ENCODE measurements at places on chromosomes 2 and 18.

DNA sequence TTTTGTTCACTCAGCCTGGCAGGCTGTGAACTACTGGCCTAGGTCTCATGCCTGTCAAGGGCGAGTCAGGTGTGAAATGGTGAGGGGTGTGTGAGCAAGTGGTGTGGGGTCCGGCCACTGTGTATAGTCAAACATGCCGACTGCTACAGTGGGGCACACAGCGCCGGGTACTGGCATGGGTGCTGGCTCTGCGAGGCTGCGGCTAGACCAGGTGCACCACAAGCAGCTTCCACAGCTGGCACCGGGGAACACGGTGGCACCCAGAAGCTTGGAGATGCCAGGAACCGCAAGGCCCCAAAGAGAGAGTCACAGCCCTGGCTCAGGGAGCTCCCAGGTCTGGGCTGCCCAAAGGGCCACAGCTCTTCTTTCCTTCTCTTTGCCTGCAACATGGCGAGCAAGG lies 49.7 kb downstream of the CCDC68 start:
- DNase-seq: no peak

DNA sequence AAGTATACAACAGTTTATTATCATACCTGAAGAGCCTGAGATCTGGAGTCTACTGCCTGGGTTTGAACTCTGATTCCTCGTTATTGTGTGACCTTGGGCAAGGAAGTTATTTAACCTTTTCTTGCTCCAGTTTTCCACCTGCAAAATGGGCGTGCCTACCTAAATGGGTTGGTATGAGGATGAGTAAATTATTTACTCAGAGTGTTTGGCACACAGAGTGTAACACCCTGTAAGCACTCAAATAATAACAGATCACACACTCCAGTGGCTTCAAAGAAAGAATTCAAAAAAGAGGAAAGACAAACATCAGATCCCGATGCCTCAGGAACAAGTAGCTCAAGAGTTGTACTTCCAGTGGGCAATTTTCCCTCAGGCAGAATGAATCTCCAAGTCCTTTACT lies 2.4 kb downstream of the SRD5A2 start:
- DNase-seq: no peak

DNA sequence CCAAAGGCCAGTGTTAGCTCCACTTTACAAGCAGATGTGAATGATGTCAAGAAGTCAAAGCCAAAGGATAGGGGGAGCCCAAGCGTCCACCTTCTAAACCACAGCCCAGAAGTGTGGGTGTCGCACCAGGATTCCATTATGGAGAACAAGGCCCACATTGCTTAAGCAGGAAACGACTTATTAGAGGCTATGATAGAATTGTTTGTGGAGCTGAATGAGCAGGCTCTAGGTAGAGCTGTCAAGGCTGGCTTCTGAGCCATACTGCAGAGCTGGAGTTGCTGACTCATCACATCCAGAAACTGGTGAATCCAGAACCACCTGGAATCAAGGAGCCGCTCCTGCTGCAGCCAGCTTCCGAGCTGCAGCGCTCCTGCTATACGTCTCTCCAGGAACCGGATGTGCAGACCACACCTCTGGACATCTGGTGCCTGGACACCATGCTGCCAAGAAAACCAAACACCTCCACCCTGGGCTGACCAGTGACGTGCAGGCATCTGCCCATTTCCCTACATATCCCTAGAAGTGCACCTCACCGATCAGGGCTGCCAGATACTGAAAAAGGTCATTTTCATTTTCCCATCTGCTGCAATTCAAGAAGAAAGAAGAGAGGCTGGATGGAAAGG lies 6.2 kb upstream of the TWIST2 start:
- no peak for DNase-seq

DNA sequence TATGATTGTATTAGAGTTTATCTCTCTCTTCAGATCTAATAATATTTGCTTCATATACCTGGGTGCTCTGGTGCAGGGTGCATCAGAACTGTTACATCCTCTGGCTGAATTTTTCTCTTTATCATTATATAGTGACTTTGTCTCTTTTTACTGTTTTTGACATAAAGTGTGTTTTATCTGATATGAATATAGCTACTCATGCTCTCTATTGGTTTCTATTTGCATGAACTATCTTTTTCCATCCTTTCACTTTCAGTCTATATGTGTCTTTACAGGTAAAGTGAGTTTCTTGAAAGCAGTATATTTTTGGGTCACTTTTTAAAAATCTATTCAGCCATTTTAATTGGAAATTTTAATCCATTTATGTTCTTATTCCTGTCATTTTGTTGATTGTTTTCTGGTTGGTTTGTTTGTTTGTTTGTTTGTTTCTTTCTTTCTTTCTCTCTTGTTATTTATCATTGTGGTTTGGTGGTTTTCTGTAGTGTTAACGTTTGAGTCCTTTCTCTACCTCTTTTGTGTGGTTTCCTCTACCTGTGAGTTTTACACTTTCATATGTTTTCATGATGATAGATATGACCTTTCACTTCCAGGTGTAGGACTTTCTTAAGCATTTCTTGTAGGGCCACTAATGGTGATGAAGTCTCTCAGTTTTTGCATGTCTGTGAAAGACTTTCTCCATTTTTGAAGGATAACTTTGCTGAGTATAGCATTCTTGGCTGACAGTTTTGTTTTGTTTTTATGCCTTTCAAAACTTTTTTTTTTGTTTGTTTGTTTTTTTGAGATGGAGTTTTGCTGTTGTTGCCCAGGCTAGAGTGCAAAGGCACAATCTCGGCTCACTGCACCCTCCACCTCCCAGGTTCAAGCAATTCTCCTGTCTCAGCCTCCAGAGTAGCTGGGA lies 54.9 kb downstream of the CCNT2 start:
- peak; percentile 59 for DNase-seq

GRCh38 chr2:179584760-179585159 lies 276.7 kb downstream of the ZNF385B start:
- DNase-seq: no peak

GRCh38 chr18:24219561-24220317 lies 80.9 kb downstream of the CABYR start:
- DNase-seq: no peak

- no peak for DNase-seq
Measured at GRCh38 chr2:191296083-191297006, 51.1 kb downstream of the MYO1B start.

GRCh38 chr2:218368621-218369153 lies 12.0 kb downstream of the CATIP start:
- no peak for DNase-seq

GRCh38 chr2:117888897-117889296 lies 74.4 kb downstream of the DDX18 start:
- DNase-seq: peak; percentile 71

GRCh38 chr2:54859997-54860701 lies 136.7 kb downstream of the EML6 start:
- DNase-seq: no peak

DNA sequence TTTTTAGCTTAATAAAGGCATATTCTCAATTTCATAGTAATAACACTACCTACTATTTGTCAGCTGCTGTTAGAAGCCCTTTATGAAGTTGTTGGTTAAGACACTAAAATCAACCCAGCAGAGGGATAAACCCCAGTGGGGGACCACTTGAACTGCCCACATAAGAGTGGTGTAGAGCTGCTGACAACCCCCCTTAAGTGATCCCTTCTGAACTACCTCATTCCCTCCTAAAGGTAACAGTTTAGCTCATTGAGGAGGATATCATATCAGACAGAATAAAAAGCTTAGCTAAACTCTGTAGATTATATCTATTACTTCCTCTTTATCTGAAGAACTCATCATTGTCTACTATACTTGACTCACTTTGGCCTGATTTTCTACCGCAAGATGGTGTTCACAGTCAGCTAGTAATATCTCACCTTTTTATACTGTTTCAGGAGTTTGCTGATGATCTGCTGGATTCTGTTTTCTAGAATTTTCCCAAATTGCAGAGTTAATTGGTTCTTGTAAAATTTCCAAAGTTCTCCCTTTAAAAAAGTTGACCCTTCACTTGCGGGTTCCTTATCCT lies 16.2 kb downstream of the GALM start:
- DNase-seq: peak; percentile 32

DNA sequence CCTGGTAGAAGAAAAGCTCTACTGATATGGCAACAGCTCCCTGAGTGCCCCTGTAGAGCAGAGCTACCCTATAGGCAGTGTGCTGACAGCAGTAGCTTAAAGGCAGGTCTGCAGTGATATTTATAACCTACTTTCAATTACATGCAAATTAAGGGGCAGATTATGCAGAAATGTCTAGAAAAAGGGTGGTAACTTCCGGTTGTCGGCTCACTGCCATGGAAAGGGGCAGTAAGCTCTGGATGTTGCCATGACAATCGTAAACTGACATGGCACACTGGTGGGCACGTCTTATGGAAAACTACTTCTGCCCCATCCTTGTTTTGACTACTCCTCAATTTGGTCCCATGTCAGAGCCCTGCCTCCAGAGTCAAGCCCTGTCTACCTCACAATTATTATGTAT lies 2.9 kb upstream of the TYMS start:
- no peak for DNase-seq

DNA sequence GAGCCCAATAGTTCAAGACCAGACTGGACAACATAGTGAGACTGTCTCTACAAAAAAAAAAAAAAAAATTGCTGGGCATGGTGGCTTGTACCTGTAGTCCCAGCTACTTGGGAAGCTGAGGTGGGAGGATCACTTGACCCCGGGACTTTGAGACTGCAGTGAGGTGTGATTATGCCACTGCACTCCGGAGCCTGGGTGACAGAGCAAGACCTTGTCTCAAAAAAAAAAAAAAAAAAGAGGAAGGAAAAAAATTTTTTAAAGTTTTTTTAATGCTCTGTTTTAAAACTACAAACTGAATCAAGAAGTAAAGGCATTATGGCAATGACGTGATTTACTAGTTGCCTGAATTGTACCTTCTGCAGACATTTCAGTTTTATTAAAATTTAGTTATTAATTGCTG lies 54.5 kb upstream of the ZDBF2 start:
- no peak for DNase-seq

- DNase-seq: peak; percentile 37
Measured at GRCh38 chr2:177289824-177290628, 25.5 kb upstream of the NFE2L2 start.

- no peak for DNase-seq
Measured at GRCh38 chr2:235979753-235980435, 188.3 kb downstream of the GBX2 start.

DNA sequence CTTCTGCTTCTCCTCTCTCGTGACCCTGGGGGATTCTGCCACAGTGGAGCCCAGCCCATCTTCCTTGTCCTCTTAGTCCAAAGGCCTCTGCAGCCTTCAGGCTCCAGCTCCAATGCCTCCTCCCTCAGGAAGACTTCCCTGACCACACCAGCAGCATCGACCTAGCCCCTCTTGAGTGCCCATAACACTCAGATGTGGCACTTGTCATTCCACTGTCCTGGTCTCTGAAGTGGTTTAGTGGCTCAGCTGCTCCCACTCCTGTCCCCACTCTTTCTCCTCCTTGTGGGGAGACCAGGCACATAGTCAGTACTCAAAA lies 97.5 kb downstream of the STPG4 start:
- no peak for DNase-seq

GRCh38 chr2:205959521-205959920 lies 126.5 kb downstream of the INO80D start:
- DNase-seq: no peak

DNA sequence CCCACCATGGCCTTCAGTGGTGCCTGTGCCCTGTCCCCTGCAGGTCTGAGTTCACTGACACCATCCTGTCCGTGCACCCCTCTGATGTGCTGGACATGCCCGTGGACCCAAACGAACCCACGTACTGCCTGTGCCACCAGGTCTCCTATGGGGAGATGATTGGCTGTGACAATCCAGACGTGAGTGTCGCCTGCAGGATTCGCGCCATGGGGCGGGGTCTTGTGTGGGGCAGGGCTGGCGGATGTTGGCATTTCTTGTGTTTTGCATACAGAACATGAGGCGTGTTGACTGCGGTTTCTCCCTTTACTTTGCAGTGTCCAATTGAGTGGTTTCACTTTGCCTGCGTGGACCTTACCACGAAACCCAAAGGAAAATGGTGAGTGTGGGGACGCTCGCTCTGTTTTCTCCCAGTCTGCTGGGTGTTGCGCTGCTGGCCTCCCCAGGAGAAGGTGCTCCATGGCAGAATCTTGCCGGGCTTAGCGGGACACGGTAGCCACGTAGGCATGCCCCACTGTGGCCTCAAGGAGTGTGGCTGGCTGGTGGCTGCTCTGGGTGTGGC lies 11.5 kb upstream of the D2HGDH start:
- DNase-seq: no peak

- DNase-seq: no peak
Measured at GRCh38 chr2:210833403-210833802, 277.0 kb downstream of the CPS1 start.

- no peak for DNase-seq
Measured at GRCh38 chr2:63819765-63820717, 21.7 kb upstream of the UGP2 start.

DNA sequence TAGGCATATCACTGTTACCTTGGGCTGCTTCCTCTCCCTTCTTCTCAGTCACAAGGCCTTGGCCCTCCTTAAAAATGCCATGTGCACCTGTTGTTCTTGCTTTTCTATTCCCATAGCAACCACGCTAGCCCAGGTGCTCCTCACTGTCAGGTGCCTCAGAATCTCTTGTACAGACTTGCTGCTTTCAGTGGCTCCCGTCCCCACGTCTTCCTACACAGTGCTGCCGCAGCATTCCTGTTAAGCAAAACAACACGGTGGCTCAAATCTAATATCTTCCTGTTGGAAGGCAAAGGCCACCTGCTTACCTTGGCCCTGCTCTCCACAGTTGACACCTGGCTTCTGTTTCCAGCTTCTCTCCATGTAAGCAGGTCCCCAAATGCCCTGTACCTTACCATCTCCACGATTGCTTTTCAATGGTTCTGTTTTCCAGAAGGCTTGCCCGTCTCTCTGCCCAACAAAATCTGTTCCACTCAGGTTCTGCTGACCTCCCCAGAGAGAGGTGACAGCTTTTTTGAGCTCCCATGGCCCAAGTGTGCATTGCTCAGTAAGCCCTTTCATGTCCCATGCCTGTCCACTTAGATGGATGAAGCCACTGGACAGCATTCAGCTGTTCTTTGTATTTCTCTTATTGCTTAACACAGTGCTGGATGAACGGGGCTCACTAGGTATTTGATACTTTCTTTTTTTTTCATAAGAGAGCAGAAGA lies 240.4 kb downstream of the PRKCE start:
- peak; percentile 96 for DNase-seq

GRCh38 chr2:215002500-215002899 lies 135.9 kb downstream of the ABCA12 start:
- peak; percentile 18 for DNase-seq

All from MM.1S (cell line).